ENCODE measurements at places on chromosomes 4 and X.

- no peak for DNase-seq
Observed at GRCh38 chrX:45660477-45660876, 459.8 kb upstream of the DIPK2B start.

DNA sequence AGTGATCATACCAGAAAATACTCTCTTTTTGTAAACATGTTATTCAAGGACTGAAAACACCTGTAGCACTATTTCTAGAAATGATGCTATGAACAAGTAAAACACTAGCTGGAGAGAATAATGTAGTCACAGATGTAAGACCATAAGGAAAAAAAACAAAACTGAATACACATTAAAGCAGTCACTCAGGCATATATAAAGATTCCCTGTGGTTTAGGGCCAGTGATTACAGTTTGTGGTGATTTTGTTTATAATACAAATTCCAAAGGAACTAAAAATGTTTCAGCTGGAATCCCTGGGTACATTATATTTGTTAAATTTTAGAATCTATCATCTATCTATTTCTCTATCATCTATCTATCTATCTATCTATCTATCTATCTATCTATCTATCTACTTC lies 777.8 kb upstream of the FRG1 start:
- DNase-seq, result no peak

DNA sequence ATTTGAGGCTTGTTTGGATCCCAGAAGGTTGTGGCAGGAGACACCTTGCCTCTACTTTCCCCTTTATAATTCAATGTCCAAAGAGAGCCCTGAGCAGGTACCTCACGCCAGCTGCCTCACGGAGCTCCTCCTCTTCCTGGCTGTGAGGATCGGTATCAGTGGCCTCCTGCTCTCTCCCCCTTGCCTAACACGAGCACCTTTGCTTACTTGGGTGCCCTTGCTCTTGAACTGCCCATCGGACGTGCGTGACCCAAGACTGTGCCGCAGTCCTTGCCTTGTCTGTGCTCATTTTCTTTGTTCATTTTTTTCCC lies 27.8 kb upstream of the MSANTD1 start:
- no peak for DNase-seq

DNA sequence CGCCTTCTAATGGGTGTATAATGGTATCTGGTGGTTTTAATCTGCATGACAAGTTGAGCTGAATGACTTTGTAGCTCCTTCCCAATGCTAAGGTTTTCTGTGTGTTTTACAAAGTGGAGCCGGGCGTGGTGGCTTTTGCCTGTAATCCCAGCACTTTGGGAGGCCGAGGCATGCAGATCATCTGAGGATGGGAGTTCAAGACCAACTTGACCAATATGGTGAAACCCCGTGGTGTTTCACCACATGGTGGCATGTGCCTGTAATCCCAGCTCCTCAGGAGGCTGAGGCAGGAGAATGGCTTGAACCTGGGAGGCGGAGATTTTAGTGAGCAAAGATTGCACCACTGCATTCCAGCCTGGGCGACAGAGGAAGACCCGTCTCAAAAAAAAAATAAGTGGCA lies 28.9 kb downstream of the ARFIP1 start:
- no peak for DNase-seq

GRCh38 chr4:188194421-188194820 lies 55.2 kb downstream of the TRIML1 start:
- DNase-seq, result no peak

DNA sequence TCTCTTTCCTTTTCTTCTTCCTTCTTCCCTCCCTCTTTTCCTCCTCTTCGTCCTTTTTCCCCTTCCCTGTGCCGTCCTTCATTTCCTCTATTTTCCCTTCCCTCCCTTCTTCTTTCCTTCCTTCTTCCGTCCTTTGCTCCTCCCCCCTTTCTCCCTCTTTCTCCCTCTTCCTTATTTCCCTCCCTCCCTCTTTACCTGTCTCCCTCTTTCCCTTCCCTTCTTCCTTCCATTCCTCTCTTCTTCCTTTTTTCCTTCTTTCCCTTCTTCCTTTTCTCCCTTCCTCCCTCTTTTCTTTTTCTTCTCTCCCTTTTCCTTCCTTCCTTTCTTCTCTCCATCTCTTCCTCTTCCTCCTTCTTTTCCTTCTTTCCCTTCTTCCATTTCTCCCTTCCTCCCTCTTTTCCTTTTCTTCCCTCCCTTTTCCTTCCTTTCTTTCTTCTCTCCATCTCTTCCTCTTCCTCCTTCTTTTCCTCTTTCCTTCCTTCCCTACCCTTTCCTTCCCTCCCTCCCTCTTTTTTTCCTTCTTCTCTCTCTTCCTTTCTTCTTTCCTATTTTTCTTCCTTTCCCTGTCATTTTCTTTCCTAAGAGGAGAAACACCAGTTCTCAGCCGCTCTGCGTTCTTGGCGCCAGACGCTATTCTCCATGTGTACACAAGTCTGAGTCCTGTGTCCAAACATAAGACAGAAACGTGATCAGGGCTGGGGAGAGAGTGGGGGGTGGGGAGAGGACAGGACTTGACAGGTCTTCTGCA lies 597.1 kb downstream of the MID1IP1 start:
- DNase-seq, result no peak

All from activated T-cell treated with anti-CD3 and anti-CD28 coated beads for 1 hour (primary cell).